Stimulated activated CD4-positive, alpha-beta T cell treated with anti-CD3 and anti-CD28 coated beads, Interleukin-12 subunit alpha, Interleukin-12 subunit beta, amount 100 ng/mL, for 4 hours (primary cell): ENCODE measurements at places on chromosomes 6 and 20.

DNA sequence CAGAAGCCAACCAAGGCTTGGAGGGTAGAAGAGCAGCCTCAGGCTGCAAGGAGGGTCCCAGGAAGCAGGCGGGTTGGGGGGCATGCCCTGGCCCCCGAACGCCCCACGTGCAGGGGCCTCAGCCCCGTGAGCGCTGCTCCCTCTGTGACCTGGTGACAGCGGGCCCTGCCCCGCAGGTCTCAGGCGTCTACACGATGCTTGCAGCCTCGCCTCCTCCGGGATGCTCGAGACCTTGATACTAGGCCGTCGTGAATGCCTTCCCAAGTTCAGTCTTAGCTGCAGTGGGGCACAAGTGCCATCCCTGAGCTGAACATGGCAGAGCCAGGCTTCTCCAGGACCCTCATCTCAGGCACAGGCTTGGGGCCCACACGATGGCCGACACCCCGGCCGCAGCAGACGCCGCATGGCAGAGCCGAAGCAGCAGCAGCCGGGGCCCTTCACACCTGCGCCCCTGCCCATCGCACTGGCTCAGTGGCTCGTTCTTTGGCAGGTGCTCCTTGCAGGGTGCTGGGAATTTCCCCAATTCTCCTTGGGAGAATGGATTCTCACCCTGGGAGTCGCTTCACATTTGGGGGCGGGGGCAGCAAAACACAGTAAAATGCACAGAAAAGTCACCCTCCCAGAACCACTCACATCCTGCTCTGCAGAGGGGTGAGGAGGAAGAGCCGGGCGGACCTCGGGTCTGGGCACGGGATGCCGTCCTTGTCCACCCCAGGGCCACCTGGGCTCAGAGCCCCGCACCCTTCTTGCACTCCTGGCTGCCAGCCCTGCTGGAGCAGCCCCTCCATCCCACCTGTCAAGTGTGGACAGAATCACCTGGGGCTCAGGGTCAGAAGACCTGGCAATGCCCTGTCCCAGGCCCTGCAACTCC is 161.8 kb downstream of the DLL1 start:
- DNase-seq, result no peak

DNA sequence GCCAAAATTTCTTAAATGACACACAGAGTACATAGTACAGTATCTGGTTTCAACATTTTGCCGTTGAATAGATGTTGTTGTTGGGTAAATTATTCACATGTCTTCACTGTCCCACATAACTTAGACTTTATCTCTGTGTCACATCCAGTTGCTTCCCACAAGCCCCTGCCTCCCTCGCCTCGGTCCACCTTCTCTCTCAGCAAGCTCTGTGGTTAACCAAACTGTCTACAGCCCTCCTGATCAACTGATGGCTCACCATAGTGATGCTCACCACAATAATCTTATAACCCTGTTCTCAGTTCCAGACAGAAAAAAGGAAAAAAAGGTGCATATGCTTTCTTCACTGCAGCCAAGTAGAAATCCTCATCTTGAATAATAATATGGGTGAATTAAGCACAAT is 23.0 kb downstream of the IL17F start:
- DNase-seq, result no peak

DNA sequence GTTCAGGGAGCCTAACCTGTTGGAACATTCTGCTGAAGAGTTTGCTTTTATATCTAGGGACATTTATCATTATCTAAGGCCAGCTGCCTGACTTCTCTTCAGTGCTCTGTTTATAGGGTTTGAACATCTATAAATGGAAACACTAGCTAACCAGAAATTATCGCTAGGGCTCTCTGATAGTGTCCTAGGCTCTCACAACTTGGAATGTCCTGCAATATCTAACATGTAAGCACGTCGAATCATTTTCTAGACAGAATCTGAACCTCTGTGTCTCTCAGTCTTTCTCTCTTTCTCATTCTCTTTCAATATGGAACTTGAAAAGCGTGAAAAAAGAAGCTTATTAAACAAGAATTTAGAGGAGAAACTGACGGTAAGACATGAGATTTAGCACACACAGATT is 92.5 kb upstream of the MLIP start:
- no peak for DNase-seq

- DNase-seq, result peak; percentile 5
Observed at GRCh38 chr6:38012573-38012972, 193.0 kb downstream of the ZFAND3 start.

DNA sequence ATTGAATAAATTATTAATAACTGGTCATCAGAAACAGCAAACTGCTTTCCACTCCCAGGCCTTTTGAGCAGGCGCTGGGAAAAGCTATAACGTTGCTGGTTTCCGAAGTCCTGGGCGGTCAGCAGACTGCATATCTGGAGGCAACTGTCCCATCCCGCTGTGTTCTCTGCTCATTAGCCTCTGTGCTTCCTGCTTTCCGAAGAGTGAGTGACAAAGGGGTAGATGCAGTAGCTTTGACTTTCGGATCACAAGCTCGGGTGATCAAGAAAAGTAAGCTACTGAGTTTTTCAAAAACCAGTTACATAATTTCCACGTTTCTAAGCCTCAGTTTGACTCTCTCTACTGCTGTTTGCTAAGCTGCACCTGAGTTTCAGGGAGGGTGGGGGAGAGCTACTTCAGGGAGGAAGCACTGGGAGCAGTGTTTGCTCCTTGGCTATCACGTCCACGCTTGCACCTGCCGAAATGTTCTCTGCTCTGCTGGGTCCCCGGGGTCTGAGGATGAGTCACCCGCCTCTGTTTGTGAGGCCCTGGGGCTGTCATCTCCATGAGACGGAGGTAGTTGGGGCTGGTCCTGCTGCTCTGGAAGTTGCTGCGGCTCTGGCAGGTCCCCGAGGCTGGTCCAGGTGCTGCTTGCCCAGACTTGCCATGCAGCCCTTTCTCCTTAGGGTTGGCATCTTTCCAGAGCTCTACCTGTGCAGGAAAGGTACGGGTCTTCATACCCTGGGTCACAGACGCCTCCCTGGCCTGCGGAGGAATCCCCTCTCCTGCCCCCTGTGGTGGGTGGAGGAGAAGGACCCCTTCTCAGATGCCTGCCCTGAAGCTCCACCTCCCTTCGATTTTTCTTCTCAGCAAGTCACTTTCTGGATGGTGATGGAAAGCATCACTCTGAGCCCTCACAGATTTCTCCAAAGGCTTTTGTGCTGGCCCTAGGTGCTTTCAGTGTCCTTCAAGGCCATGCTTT is 220.0 kb downstream of the QKI start:
- DNase-seq, result no peak

DNA sequence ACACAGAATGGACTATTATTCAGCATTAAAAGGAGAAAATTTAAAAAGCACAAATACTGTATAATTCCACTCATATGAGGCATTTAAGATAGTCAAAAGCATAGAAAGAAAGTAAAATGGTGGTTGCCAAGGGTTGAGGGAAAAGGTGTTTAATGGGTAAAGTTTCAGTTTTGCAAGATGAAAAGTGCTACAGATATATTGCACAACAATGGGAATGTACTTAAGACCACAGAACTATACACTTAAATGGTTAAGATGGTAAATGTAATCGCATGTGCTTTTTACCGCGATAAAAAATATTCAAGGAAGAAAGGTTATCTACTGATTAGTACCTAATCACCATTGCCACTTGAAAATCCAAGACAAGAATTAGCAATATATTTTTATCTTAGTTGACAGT is 71.8 kb upstream of the NOX3 start:
- no peak for DNase-seq

GRCh38 chr20:56626367-56627121 is 2.6 kb upstream of the TFAP2C start:
- no peak for DNase-seq
